ENCODE measurements at places on chromosomes 3 and 15.

GRCh38 chr3:194350726-194351071 lies 429 bp downstream of the CPN2 start:
- DNase-seq = no peak

DNA sequence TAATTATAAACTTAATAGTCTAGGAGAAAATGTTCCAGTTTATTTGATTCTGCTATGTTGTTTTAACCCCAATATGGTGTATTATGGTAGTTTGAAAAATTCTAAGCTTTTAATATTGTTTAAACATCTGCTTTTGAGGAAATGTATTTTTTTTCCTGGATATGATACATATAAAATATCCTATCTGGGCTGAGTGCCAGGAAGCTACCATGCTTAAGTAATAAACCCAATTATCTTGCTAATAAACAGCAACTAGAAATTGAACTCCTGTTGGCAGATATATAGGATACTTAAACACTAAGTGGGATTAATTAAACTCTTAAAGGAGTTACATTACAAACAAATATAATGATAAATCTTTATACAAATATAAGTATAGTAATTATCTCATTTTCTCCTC lies 293.7 kb upstream of the GRM7 start:
- no peak for DNase-seq

DNA sequence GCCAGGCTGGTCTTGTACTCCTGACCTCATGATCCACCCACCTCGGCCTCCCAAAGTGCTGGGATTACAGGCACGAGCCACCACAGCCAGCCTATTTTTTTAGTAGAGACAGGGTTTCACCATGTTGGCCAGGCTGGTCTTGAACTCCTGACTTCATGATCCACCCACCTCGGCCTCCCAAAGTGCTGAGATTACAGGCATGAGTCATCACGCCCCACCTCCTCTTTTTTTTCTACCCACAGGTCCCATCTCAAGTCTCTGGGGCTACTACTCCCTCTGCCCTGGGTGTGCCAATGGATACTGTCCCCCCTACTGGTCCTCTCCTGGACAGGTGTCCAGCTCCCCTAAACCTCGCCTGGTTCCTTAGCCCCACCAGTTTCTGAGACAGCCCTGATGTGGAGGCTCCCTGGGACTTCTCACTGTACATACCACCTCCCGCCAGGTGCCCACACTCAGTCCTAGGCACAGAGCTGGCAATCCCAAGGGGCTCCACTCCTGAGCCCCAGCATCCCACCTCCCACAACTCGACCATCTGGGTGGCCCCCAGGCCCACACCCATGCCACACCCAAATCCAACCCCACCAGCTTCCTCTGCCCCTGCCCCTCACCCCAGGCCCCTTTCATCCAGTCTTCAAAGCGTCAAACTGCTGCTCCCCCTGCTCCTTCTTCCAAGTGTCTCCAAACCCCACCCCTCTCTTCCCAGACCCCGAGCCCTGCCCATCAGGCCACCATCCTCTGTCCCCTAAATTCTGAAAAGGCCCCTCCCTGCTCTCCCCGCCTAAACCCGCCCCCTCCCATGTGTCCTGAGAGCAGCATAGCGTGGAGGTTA lies 13.1 kb upstream of the CYP11A1 start:
- DNase-seq = no peak

- no peak for DNase-seq
Observed at GRCh38 chr15:65305150-65305758, 777 bp downstream of the RNU5B-1 start.

- no peak for DNase-seq
Observed at GRCh38 chr3:38726751-38727150, 77.3 kb upstream of the SCN5A start.

DNA sequence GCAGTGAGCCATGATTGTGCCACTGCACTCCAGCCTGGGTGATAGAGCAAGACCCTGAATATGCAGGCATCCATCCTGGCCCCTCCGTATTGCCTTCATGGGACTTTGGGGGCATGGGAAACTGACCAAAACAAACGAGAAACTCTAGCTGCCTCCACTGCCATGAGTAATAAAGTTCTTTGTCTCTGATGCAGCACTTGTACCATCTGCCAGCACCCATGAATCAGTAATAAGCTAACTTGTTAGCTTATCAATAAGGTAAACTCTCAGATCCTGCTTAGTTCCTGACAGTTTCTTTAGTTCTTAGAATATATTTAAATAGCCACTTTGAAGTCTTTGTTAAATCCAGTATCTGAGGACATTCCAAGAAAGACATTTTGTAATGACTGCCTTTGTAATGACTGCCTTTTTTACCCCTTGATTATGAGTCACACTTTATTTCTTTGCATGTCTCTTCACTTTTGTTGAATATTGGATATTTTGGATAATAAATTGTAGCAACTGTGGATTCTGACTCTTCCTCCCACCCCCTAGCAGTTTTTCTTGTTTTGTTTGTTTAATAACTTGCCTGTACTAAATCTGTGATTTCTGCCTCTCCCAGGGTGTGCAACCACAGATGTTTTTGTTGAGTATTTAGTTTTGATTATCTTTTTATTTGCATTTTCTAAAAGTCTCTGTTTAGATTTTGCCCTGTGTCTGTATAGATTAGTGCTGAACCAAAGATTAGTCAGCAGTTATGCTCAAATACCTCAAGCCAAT lies 136.9 kb downstream of the HCN4 start:
- DNase-seq = no peak

- DNase-seq = no peak
Observed at GRCh38 chr15:97915261-97915660, 45.2 kb upstream of the ARRDC4 start.

DNA sequence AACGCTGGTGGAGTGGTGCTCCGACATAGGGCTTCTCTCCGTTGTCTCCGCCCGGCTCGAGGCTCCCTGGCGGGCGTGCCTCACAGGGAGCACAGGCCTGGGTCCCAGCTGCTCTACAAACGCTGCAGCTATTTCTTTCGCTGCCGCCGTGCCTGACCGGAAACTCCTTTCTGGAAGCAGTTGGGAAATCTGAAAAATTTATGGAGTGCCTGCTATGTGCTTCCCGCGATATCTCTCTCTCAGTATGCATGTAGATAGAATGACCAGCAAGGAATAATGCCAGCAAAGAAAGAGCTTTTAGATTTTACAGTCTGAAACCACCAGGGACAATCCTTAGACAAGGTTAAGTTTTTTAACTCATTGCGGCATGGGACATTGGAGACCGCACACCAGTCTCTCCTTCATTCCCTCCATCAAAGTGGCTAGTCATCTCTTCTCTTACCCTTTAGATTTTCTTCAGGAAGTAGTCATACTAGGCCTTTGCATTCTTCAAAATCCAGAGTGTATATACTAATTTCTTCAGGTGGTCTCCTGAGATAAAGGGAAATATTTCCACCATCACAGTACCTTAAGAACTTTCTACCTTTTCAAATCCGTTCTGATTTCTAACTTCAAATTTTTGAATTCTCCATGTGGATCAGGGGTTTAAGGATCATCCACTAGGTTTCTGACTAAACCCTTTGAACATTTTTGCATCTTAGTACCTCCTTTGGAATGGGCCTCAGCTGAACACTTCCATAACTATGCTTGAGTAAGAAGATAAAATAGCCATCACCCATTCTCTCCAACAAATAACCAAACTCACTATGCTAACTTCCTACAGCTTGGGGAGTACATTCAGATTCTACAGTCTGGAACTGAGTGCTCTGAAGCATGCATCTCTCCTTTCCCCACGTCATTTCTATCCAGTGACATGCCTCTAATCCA lies 1.1 kb upstream of the NPHP3 start:
- DNase-seq = no peak

DNA sequence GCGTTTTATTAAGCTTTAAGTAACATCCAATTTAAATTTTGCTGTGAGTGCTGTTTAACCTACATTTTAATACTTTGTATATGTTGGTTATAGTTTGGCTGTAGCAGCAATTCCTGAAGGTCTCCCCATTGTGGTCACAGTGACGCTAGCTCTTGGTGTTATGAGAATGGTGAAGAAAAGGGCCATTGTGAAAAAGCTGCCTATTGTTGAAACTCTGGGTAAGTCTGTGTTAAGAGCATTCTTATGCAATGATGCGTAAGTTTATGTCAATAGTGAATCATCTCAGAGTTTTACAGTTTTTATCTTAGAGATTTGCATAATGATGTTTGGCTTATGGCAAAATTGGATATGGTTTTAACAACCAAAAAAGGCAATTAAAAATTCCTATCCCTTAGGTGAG lies 62.7 kb downstream of the ASTE1 start:
- DNase-seq = no peak

DNA sequence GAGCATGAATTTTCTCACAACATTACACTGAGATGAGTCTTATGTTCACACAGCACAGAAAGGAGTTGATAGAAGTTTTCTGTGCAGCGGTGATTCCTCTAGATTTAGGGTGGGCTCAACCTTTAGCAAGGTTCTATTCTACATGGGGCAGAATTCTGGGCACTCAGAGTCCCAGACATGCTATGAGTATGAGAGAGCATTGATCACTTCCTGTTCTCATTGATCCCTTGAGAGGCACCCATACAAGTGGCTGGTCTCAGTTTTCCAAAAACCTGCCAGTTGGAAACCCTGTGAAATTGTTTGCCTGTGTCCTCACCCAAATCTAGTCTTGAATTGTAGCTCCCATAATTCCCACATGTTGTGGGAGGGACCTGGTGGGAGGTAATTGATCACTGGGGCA lies 112.5 kb upstream of the NR2F2 start:
- no peak for DNase-seq

DNA sequence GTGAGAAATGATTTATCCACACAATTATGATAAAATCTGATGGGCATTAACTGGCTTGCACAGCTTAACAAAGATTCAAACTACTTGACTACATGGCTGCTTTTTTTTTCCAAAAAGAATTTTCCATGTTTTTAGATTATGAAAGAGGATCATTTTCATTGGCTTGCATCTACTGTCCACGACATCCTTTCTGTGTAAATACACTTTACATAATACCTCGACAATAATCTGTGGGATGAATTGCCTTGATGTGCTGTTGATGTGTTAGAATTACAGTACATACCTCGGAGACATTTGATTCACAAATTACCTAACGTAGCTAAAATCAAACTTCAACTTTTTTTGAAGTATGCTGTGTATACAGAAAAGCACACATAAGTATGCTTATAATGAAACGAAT lies 104.4 kb downstream of the PPP2R3A start:
- DNase-seq = no peak
